CD8-positive, alpha-beta memory T cell (primary cell): ENCODE measurements at places on chromosomes 13 and 19. TPM values are rescaled to one million over a fixed set of nuclear protein-coding genes. Genes with fewer than 3 reads are reported as not detected.

Gene ZNF358
- total RNA-seq, result 7.6 TPM

Gene ZNF90
- total RNA-seq, result 12.8 TPM

DNA sequence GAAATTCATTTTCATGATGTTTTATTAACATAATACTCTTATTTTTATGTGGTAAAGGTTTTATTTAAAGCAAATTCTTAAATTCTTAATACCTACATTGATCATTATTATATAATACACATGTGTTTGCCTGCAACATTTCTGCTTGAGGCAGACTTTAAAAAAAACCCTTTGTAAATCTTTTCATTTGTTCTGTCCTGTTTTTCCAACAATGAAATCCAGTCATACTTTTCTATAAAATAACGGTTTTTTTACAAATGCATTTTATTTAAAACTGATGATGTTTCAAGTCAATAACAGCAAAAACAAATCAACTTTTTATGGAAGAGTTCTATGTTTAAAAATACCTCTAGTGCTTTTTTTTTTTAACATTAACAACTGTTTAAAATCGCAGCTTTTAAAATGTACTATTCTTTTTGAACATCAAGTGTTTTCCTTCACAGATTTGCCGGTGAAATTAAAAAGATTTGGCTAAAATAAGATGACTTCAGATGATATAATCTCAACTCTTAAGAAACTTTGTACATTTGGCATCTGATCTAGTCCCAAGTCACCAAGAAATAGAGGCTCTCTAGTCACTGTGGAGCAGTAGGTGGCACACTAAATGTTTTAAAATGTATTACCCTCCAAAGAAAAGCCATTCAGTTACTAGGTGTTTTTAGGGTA, 5.1 kb downstream of the POU4F1 start:
- no peak overlapping the region for H3K27ac ChIP-seq
- no peak for DNase-seq
- no peak overlapping the region for H3K4me3 ChIP-seq
- peaks cover 9% of the 10 kb centered on the region for H3K4me1 ChIP-seq
- no peaks in the 10 kb centered on the region for H3K36me3 ChIP-seq

Gene UBE2L5
- total RNA-seq, result not detected

DNA sequence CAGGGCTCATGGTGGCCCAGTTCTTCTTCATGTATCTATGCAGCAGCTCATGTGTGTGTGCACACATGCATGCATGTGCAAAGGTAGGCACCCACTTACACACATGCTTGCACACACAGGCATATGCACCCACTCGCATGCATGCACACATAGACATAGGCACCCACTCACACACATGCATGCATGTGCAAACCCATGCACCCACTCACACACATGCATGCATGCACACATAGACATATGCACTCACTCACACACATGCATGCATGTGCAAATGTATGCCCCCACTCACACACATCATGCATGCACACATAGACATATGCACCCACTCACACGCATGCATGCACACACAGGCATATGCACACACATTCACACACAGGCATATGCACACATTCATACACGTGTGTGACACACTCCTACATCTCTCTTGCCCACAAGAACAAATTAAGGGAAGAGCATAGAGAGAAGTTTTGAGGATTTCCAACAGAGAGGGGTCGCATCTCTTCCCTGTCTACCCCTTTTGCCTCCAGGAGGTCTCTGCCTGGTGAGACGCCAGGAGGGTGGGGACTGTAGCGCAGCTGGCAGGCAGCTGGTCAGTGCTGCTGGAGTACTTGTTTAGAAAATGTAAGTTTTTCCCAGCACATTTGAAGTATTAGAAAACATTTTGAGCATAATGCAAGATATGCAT, 63.9 kb upstream of the ARHGEF7 start:
- no peaks in the 10 kb centered on the region for H3K36me3 ChIP-seq
- no peak for DNase-seq
- no peak overlapping the region for H3K27ac ChIP-seq
- H3K27me3 ChIP-seq, result no peaks in the 10 kb centered on the region
- no peak overlapping the region for H3K4me3 ChIP-seq

Gene TGFBR3L
- total RNA-seq, result 8.6 TPM

Gene PRRG2
- total RNA-seq, result 1.2 TPM

Gene ODAD3
- 0.24 TPM for total RNA-seq

GRCh38 chr13:114063545-114064449, 68.6 kb downstream of the RASA3 start:
- no peak overlapping the region for H3K4me3 ChIP-seq
- no peak for DNase-seq
- H3K27ac ChIP-seq, result peak overlapping the region; percentile 51
- peaks cover 55% of the 10 kb centered on the region for H3K4me1 ChIP-seq

Gene PLIN4
- 0.04 TPM for total RNA-seq

Gene ATXN8OS
- not detected for total RNA-seq

Gene ADGRL1
- 5.8 TPM for total RNA-seq

GRCh38 chr19:8343483-8343844, 402 bp upstream of the KANK3 start:
- no peaks in the 10 kb centered on the region for H3K36me3 ChIP-seq
- DNase-seq, result no peak
- no peaks in the 10 kb centered on the region for H3K4me1 ChIP-seq
- H3K4me3 ChIP-seq, result peak overlapping the region; percentile 56

DNA sequence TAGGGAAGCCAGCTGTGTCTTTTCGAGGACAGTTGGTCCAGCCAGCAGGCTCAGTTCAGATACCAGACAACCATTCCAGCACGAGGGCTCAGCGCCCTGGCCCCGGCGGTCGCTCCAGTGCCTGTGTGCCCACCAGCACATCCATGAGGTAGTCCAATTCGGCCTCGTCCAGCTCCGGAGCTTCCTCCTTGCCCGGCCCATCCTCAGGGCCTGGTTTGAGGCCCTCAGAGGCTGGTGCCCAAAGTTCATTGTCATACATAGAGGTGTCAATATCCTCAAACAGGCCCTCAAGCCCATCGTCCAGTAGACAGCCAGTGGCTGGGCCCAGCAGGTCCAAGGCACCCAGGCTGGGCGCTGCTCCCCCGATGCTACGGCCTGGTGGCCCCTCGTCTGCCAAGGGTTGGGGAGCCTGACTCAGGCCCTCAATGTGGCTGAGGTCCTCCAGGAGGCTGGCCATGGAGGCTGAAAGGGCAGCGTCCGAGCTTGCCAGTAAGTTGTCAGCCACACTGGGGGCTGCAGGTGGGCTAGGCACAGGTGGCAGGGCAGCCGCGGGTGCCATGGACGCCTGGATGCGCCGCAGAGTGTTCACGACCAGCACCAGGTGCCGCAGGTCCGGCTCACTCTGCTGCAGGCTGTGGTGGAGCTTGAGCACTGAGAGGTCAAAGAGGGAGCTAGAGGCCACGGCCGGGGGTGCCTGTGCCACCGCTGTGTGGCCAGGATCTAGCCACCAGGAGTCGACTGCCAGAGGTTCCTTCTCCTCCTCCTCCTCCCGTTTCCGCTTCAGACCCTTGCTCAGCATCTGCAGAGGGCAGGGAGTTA, 2.8 kb downstream of the SERTAD1 start:
- H3K4me3 ChIP-seq, result no peak overlapping the region
- no peaks in the 10 kb centered on the region for H3K27me3 ChIP-seq
- H3K4me1 ChIP-seq, result peaks cover 20% of the 10 kb centered on the region
- H3K27ac ChIP-seq, result no peak overlapping the region

GRCh38 chr19:31257426-31258130, 91.7 kb downstream of the TSHZ3 start:
- no peak for DNase-seq
- no peaks in the 10 kb centered on the region for H3K36me3 ChIP-seq
- no peak overlapping the region for H3K4me3 ChIP-seq
- H3K27ac ChIP-seq, result no peak overlapping the region
- H3K4me1 ChIP-seq, result no peaks in the 10 kb centered on the region

DNA sequence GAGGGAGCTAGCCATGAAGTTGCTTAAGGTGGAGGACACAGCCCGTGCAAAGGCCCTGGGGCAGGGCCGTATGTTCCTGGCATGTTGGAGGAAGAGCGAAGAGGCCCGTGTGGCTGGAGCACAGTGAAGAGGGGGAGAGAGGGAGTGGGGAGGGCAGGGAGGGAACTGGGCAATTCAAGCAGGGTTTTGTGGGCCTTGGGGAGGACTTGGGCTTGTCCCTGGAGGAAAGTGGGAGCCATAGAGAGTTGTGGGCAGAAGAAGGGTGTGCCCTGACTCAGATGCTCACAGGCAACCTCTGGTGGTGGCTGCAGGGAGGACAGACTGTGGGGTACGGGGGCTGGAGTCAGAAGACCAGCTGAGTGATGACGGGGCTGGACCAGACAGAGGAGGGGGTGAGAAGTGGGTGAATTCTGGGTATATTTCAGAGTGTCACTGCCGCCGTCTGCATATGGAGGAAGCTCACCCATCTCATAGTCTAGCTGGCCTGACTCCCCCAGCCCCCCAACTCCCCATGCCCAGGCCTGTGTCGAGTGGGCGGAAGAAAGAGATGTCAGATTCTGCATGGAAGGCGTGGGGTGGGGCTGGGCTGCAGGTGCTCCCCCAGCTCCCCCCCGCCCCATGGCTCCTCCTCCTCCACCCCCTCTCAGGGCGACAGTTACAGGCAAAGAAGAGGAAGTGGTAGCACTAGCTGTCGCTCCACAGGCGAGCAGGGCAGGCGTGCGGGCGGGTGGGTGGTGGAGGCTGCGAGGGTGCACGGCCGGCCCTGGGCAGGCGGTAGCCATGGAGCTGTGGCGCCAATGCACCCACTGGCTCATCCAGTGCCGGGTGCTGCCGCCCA, at the start of gene VAV1:
TSS of gene VAV1 (plus strand) at position 681 of the 838 bp plus-strand sequence. CDS start at position 781, 100 bp downstream.
- DNase-seq, result peak; percentile 88
- H3K27me3 ChIP-seq, result no peaks in the 10 kb centered on the region
- peaks cover 38% of the 10 kb centered on the region for H3K4me1 ChIP-seq
- peak within 1 kb of the TSS; percentile 93 for H3K27ac ChIP-seq
- H3K4me3 ChIP-seq, result peak within 1 kb of the TSS; percentile 98
- peaks cover 5% of the 10 kb centered on the region for H3K36me3 ChIP-seq

DNA sequence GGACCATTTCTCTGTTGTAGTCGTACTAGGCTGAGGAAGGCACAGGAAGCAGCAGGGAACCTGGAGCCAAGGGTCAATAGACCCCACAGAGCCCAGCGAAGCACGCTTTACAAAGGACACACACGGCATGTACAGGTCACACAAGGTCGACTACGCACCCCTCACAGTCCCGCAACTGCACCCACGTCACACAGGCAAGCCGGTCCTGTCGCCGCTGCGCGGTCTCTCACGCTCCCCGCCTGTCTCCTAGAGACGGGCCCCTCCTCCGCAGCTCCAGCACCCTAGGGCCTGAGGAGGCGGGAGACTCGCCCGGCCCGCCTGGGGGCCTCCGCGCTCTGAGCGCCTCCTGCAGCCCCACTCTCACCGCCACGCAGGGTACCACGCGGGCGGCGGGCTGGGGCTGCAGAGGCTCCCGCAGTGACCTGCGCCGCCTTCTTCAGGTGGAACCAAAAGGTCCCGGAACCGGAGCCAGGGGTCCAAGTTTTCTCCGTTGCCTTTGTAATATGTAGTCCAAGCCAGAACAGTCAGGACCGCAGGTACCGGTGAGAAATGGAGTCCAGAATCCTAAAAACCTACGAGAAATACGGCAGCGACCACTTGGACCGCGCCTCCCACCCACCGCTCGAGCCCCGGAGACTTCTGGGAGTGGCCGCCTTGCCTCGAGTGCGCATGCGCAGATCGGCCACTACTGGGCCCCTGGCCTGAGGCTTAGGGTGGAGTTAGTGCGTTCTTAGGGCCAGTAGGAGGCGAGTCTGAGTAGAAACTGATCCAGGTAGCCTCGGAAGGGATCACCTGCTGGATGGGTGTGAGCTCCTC, at the start of gene ZNF607:
TSS of gene ZNF607 (minus strand) at position 651 of the 816 bp plus-strand sequence. CDS start 8,143 bp downstream, outside the sequence.
- peak within 1 kb of the TSS; percentile 70 for H3K27ac ChIP-seq
- peak within 1 kb of the TSS; percentile 87 for H3K4me3 ChIP-seq
- peak; percentile 72 for DNase-seq
- no peaks in the 10 kb centered on the region for H3K36me3 ChIP-seq

DNA sequence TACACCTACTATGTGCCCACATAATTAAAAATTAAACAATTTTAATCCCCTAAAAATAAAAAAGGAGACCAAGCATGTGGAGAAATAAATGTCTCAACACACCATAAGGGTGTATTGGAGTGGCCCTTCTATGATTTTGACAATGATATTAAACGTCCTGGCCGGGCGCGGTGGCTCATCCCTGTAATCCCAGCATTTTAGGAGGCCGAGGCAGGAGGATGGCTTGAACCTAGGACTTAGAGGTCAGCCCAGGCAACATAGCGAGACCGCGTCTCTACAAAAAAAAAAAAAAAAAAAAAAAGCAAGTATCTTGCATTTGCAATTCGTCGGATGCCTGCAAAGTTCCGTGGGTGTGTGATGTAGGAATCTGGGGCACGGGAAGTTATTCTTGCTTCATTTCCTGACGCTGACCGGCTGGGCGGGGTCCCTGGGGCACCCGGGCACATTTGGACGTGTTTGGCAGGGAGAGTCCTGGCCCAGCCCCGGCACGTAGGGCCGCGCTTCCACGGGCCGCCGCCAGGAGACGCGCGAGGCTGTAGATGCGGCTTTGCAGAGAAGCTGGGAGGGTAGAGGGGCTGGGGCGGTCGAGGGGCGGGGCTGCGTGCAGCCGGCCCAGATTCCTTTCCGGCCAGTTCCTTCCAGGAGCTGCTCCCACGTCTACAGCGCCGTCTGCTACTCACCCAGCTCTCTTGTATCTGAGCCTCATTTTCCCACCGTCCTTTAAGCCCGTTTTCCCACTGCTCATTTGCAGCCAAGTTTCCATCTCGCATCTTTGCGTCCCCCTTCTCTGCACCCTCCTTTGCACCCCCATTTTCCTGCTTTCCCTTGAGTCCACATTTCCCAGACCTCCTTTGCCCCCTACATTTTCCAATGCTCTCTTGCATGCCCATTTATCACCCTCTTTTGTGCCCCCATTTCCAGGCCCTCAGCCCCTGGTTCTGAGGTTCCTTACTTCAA, 2.2 kb upstream of the TSPAN16 start:
- no peak overlapping the region for H3K27ac ChIP-seq
- no peak overlapping the region for H3K4me3 ChIP-seq
- DNase-seq, result peak; percentile 70
- H3K4me1 ChIP-seq, result peaks cover 9% of the 10 kb centered on the region
- peaks cover 9% of the 10 kb centered on the region for H3K27me3 ChIP-seq

- DNase-seq, result peak; percentile 74
- peaks cover 8% of the 10 kb centered on the region for H3K36me3 ChIP-seq
- peaks cover 27% of the 10 kb centered on the region for H3K4me1 ChIP-seq
Measured at GRCh38 chr19:12801466-12802266, at the start of the genes PRDX2 and THSD8. Gene PRDX2 (minus strand): TSS chr19:12801800. CDS start chr19:12801261, 539 bp downstream. Gene THSD8 (plus strand): TSS chr19:12802069. CDS start chr19:12802072, 3 bp downstream.
